ENCODE measurements at places on chromosomes 16 and 17.

- no peak for DNase-seq
Observed at GRCh38 chr17:7234083-7234951, at the start of gene DVL2. DVL2 (minus strand) TSS chr17:7234517; CDS start chr17:7234262, 255 bp downstream.

GRCh38 chr17:29575511-29576213, 7.2 kb downstream of the TP53I13 start:
- no peak for DNase-seq

GRCh38 chr17:61063528-61063927, 336.1 kb upstream of the TBX2 start:
- DNase-seq: no peak

GRCh38 chr17:4232168-4232813, 31.5 kb downstream of the ANKFY1 start:
- no peak for DNase-seq

- DNase-seq: no peak
Observed at GRCh38 chr17:14320734-14321475, 20.0 kb downstream of the HS3ST3B1 start.

GRCh38 chr16:29810699-29811169, 1.3 kb upstream of the PRRT2 start:
- DNase-seq: no peak

- DNase-seq: no peak
Observed at GRCh38 chr17:57502811-57503241, 242.3 kb downstream of the CCDC182 start.

- no peak for DNase-seq
Observed at GRCh38 chr16:53576210-53576609, 73.2 kb upstream of the AKTIP start.

DNA sequence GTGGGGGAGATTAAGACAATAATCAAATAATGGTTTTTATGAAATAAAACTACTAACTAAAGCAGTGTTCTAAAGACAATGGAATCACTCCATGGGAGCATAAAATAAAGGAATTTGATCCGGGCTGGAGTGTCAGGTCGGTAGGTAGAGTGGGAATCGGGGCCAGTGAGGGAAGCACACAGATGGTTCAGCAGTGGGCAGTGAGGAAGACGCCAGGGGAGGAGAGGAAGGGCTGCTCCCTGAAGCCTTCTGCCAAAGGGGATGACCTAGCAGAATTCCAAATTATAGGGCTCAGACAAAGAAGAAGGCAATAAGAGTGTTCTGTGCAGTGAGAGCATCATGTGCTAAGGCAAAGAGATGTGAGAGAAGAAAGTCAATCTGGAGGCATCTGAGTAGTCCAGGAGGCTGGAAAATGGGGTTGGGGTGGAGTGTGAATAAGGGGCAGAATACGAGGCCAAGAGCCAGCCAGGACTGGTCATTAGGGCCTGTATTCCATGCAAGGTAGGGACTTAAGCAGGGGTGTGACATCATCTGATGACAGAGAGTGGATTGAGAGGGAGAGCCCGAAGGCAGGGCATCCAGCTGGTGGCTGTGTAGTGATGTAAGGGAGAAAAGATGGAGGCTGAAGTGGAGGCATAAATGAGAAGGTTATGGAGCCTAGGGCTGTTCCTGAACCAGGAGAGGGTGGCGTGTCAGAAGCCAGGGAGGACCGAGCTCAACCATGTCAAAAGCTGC, 137.6 kb downstream of the COPRS start:
- DNase-seq: no peak

GRCh38 chr17:9236286-9237052, 215.2 kb downstream of the NTN1 start:
- no peak for DNase-seq

- no peak for DNase-seq
Observed at GRCh38 chr17:71427801-71428200, 693.0 kb upstream of the SOX9 start.

- no peak for DNase-seq
Observed at GRCh38 chr16:74757349-74757748, 17.3 kb downstream of the FA2H start.

DNA sequence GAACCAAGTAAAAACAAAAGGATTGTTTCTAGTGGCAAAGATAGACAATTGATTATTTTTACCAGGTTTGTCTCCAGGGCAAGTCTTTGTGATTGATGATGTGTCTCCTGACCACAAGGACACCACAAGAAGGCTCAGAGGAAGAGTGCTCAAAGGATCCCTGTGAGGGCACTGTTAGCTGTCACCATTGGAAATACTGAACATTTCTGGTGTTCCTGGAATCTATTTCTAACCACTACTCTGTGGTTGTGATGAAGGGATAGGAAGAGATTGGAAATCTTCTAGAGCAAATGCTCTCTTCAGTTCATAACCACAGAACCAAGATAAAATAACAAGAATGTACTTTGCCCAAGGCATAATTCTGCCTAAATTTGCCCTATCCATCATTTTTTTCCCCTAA, 15.3 kb downstream of the RNF43 start:
- no peak for DNase-seq

GRCh38 chr17:60729854-60730253, 52.2 kb downstream of the BCAS3 start:
- DNase-seq: no peak

DNA sequence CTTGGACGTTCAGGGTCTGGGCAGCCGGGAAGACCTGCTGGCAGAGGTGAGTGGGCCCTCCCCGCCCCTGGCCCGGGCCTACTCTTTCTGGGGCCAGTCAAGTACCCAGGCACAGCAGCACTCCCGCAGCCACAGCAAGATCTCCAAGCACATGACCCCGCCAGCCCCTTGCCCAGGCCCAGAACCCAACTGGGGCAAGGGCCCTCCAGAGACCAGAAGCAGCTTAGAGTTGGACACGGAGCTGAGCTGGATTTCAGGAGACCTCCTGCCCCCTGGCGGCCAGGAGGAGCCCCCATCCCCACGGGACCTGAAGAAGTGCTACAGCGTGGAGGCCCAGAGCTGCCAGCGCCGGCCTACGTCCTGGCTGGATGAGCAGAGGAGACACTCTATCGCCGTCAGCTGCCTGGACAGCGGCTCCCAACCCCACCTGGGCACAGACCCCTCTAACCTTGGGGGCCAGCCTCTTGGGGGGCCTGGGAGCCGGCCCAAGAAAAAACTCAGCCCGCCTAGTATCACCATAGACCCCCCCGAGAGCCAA, 8.6 kb upstream of the ABCC3 start:
- DNase-seq: no peak

- DNase-seq: no peak
Observed at GRCh38 chr17:79520167-79521165, 90.4 kb downstream of the RBFOX3 start.

- DNase-seq: no peak
Observed at GRCh38 chr16:87207509-87207908, 109.7 kb downstream of the C16orf95 start.

- no peak for DNase-seq
Observed at GRCh38 chr16:87264634-87265033, 52.6 kb downstream of the C16orf95 start.

- peak; percentile 84 for DNase-seq
Observed at GRCh38 chr17:75034236-75034908, 12.4 kb downstream of the ATP5PD start.

- DNase-seq: no peak
Observed at GRCh38 chr17:49505854-49506253, 10.8 kb downstream of the NGFR start.

DNA sequence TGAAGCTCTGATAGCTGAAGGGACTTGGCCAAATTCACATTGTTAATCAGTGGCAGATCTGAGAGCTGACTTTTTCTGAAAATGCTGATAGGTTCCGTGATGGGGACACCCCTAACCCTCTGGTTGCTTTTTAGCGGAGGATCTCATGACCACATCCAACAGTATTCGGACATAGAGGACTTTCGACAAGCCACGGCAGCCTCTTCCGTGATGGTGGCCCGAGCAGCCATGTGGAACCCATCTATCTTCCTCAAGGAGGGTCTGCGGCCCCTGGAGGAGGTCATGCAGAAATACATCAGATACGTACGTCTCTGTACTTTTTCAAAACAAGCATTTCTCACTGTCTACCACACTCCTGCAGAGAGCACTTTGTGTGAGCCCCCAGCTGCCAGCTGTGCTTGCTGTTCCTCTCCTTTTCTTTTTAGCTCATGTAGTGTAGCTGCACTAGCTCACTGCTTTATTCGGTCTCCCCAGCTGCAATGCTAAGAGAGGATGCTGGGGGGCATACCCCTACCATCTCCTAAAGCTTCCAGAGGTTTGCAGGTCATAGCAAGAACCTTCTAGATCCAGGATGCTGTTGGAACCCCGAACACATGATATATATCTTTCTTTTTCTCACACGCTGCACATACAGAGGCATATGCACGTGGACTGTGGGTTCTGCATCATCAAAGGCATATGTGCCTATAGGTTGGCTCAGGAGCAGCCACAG, 14.2 kb upstream of the NFATC3 start:
- DNase-seq: no peak

DNA sequence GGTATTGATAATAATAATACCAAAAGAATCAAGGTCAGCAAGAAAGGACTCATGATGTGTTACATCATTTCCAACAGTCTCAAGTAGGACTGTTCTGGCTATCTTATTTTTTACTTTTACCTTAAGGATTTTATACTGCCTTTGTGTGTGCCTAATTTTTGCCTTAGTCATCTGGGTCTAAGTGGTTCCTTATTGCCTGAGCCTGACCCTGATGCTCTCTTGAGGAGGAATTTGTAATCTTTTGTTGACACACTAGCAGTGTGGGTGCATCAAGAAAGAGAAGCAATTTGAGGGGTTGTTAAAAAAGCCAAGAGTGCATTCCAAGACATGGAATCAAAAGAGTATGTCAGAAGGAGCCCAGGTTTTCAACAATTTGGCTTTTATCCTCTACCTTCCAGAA, 59.3 kb downstream of the TMEM100 start:
- DNase-seq: no peak

DNA sequence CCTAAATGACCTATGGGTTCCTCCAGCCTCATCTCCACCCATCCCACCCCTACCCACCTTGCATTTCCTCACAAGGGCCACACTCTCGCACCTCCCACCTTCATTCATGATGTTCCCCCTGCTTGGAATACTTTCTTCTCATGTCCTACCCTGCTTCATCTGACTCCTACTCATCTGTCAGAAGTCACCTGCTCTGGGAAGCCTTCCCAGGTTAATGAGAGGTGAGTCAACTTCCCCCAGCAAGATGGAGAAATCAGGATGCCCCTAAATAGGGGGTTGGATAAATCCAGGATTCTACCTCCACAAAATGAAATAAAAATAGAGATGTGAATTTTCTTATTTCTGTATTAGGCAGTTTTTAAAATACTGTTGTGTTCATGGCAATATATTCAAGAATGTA, 51.0 kb upstream of the WSB1 start:
- DNase-seq: no peak

DNA sequence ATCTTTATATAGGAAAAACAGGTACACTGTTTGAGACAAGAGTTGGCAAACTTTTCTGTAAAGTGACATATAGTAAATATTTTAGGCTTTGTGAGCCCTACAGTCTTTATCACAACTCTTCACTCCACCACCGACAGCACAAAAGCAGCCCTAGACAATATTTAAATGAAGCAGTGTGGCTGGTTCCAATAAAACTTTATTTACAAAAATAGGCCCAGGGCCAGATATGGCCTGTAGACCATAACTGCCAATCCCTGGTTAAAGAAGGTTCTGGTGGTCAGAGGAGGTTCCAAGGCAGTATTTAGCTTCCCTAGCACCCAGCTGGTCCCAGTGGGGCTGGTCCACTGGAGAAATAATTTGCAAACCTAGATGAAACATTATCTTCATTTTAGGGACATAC, 3.6 kb downstream of the FAM117A start:
- DNase-seq: no peak

DNA sequence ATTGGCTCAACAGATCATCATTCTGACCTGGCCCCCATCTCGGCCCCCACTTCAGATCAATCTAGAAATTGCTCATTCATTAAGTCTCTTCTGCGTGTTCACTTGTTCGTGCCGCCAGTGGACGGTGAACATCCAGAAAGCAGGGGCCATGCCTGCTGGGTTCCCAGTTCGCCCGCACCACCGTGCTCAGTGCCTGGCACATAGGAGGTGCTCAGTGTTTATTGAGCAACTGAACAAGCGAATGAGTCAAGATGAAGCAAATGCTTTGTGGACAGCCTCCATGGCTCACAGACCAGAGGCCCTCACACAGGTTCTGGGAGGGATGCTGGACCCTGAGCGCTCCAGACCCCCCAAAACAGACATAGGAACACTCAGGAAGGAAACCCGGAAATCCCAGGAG, 13.9 kb downstream of the BEAN1 start:
- no peak for DNase-seq

DNA sequence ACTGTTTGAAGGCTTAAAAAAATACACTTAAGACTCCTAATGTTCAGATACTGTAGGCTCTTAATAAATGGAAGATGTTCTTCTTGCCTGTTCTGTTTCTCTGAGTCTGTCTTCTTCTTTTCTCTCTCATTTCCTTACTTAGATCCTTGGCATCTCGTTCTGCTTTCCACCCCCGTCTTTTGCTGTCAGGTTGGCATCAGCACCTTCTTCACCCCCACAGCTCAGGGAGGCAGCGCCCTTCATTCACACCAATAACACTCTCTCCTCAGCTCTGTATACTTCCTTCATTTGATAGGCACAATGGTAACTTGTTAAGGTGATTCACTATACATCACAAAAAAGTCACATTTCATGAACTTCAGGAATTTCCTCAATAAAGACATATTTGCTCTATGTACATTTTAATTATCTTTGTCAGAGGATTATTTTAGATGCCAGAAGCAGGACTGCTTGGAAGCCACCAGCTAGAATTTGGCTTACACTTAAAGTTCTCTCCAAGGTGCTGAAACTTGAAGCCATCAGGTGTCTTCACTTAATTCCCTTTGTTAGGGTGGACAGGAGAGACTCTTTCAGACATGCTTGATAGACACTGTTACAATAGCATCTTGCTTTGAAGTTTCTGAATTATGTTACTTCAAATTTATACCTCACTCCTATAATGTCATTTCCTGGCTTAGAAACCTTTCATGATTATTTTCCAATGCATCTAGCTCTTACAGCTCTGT, 670.1 kb upstream of the C16orf82 start:
- DNase-seq: no peak

DNA sequence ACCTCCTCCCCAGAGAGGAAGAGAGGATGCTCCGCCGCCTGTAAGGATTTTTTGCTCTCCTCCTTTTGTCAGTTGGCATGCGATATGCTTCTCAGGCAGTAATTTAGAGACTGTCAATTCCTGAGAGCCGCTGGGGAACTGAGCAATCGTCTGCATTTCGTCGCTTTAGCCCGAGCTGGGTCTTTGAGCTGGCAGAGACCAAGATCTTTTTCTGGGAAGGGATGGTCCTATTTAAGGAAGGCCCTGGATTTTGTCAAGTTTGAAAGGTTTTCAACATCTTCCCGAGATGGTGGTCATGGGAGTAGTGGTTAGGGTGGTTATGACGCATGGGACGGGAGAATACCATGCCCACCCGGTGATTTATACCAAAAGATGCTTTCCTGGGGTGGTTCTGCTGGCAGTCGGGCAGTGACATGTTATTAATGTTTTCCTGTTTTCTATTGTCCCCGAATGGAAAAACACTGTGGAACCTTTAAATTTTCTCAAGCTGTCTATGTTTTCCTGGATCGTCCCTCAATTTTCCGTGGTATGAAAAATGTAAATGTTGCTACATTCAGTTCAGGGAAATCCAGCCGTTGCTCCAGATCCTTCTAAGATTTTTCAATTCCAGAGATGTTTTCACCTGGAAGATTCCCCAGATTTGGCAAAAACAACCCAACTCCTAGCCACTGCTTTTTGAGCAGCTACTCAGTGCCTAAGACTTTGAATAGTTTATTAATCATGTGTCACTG, 586.4 kb downstream of the MAF start:
- no peak for DNase-seq

GRCh38 chr17:43951750-43952149, 2.0 kb downstream of the PYY start:
- no peak for DNase-seq

Measured in Panc1 (cell line).